COR-L47 (cell line): ENCODE measurements at places on chromosomes 12 and 14.

- DNase-seq = no peak
Measured at GRCh38 chr14:54104601-54105145, 148.0 kb upstream of the BMP4 start.

DNA sequence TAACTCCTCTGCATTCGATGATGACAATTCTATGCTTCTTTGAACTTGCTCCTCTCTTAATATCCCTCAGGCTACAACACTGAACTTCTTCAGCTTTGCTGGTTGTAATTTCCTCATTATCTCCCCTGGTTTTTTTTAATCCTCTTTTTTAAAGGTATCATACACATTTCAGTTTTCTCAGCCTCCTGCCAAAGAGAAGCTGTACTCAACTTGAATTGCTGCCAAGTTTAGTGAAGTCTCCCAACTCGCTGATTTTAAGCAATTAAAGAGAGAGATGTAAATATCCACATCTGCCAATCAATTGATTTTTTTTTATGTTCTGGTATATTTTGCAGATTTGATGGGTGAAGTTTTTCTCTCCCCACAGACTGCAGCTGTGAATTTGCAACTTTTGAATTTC lies 817.8 kb downstream of the GALC start:
- peak; percentile 83 for DNase-seq

DNA sequence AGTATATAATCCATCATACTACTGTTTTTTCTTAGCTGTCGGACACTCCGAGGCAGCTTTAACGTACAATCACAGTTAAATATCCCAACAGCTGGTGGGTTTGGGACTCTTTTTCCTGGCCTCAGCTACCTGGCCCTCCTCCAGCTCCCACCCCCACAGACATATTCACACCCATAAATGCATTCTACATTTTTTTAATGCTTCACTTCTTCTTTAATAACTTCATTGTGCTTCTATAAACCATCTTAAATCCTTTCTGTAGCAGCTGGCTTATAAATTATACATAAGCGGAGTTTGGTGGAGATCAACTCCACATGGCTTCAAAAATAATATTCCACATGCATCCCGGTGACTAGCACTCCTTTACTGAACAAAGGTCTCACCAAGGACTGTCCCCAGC lies 33.3 kb downstream of the TDG start:
- DNase-seq = no peak

DNA sequence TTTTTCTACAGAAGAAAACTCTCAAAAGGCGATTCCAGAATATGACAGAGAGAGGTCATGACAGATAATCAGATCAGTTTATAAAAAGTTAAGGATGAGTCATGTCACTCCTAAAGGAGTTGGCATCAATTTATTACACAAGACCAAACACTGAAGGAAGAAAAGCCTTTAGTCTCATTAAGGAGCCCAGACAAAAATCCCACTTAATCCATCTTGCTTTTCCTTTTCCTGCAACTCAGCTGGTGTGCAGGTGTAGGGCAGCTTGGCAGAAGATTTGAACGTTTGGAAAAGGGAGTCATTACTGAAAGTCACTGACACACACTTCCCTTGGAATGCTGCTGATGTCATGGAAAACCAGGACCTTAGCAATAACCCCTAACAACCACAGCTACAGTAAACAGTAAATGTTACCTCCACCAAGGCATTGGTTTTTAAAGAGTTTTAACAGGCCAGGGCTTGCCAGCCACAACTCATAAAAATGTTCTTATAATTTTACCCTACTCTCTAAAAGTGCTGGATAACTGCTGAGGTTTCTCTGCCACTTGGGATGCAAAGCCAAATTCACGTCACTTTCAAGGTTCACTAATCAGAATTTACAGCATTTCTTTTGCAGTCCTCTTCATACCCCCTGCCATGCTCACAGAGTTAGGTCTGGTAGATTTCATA lies 320.6 kb downstream of the RAD51B start:
- DNase-seq = no peak

- no peak for DNase-seq
Measured at GRCh38 chr12:4443616-4444015, 2.0 kb downstream of the FGF6 start.

- DNase-seq = no peak
Measured at GRCh38 chr14:92582706-92583452, 69.3 kb downstream of the RIN3 start.

GRCh38 chr12:64081008-64081404 lies 141.1 kb downstream of the KICS2 start:
- DNase-seq = no peak

DNA sequence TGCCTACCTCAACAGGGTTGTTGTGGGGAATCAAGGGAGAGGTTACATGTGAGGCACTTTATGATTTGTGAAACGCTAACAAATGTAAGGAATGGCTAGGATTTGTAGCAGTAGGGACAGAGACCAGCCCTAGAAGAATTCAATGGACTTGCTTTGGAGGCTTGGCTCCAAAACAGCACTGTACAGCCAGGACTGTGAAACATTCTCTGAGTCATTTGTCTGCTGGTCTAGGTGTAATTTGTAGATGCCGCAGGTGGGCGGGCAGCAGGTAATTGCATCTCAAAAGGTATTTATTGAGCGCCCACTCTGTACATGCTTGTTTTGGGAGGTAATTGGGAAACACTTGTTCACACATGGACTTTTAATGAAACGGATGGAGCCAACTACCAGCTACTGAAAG lies 11.4 kb downstream of the SLC7A8 start:
- DNase-seq = no peak

- DNase-seq = no peak
Measured at GRCh38 chr12:50242751-50243191, 40.5 kb downstream of the LIMA1 start.

DNA sequence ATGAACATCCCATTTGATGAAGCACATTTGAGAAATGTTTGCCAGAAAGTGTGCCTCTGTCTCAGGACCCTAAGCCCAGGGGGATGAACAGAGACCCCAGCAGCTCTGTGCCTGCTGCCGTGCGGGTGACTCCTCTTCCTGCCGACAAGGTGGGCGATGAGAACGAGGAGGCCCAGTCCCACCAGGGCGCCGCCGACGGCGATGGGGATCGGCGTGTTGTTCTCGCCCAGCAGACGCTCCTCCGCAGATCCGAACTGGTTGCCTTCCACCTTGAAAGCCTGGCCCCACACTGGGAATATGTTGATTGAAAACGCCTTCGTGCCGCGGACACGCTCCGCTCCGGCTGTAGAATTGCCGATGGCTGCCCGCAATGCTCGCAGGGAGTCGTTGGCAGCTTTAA lies 44.1 kb downstream of the LRTM2 start:
- DNase-seq = no peak

DNA sequence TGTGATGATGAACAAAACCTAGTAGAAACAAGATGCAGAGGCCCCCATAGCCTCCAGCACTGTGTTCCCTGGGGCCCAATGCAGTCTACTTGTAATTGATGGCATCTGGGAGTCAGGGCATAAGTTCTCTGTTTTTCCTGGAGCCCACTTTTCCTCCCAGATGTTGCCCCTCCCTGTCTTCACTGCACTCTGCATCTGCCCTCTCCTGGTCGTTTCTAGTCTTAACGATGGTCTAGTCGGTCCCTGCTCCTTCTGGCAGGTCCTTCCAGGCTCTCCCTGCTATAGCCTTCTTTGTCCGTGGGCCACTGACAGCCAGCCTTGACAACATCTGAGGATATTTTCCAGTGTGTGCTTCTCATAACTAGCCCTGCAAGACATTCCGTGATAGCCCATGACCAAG lies 208.3 kb downstream of the GXYLT1 start:
- no peak for DNase-seq

GRCh38 chr14:34693228-34693939 lies 21.0 kb downstream of the CFL2 start:
- no peak for DNase-seq

DNA sequence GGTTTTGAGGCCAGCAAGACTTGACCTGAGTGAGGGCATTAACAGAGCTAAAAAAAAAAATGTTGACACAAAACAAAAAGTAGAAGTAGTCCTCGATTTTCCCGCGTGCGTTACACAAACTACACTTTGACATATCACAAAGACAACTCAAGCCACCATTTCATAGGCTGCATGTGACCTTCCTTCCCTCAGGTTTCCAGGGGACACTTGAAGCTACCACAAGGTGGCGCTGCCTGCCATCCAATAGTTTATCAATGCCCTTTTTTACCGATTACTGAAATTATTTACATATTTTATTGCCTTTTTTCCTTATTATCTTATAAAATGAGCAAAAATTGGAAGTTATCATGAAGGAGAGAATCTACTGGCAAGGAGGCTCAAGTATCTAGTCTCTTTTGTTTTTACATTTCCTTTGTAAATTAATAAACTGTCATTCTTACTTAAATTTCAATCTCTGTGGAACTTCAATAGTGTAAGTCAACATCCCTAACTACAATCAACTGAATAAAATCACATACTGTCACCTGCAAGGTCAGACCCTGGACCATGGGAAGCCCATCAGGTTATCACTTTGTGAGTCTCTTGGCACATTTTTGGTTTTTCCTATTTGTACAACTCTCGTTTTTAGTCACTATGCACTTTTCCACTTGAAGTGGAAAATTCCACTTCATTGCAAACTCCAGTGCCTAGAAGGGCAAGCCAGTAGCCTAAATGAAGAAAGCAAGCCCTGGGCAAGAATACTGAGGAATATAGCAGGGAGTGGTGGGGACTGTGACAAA lies 84.6 kb upstream of the CPSF6 start:
- peak; percentile 34 for DNase-seq
